ENCODE measurements at places on chromosomes 12 and 14.
A peak's percentile ranks its signal among the peaks of the same experiment; 100 is the strongest.

DNA sequence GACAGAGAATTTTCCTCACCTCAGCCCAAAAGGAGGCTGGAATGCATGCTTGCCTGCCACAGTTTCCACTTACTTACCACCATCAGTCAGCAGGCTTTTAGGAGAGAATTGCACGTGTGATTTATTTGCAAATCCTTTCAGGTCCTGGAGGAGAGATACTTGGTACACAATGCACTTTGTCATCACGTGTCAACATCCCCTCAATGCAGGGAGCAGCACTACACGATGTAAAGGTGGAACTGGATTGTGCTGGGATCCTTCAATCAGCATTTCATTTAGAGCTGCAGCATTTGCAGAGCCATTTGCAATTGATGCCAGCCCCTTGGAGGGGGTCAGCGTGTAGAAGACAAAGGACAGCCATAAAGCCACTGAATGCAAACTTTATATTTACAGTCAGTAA lies 218.1 kb downstream of the GLT1D1 start:
- no peaks in the 10 kb centered on the region for H3K36me3 ChIP-seq
- no peak for DNase-seq
- no peak overlapping the region for H3K4me3 ChIP-seq
- no peaks in the 10 kb centered on the region for H3K4me1 ChIP-seq
- H3K27me3 ChIP-seq, result no peaks in the 10 kb centered on the region
- no peak overlapping the region for H3K27ac ChIP-seq

DNA sequence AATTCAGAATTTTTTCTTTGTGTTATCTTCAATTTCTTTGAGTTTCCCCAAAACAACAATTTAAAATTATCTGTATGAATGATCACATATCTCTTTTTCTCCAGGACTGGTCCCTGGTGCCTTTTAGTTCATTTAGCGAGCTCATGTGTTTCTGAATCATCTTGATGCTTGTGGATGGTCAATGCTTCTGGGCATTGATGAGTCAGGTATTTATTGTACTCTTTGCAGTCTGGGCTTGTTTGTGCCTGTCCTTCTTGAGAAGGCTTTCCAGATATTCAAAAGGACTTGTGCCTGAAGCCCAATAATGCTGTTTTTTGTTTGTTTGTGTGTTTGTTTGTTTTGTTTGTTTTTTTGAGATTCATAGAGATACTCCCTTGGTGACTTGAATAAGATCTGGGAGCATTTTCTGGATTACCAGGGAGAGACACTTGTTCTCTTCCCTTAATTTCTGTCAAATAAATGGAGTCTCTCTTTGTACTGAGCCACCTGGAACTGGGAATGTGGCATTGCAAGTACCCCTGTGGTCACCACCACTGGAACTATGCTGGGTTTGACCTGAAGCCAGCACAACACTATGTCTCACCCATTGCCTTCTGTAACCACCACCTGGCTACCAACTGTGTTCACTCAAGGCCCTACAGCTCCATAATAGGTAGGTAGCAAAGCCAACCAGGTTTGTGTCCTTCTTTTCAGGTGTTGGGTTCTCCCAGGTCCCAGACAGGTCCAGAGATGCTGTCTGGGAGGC lies 56.3 kb downstream of the SLC6A15 start:
- H3K36me3 ChIP-seq, result no peaks in the 10 kb centered on the region
- H3K4me1 ChIP-seq, result no peaks in the 10 kb centered on the region
- H3K4me3 ChIP-seq, result no peak overlapping the region
- H3K27me3 ChIP-seq, result no peaks in the 10 kb centered on the region
- no peak for DNase-seq

DNA sequence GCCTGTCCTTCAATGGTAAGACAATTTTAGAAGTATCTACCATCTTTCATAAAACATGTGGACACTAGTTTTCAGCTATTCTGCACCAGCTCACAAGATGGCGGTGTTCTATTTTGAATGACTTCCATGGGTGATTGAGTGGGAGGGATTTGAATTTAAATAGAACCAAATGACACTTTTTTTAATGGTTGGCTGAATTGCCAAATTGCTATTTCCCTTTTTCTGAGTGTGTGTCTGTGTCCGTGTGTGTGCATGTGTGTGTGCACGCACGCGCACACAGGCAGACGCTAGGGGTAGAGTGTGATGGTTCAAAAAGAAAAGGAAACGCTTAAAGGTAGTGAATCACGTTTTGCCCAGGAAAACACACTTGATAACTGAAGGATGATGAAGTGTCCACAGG lies 362.6 kb downstream of the DAD1 start:
- H3K4me1 ChIP-seq, result peaks cover 20% of the 10 kb centered on the region
- H3K36me3 ChIP-seq, result no peaks in the 10 kb centered on the region
- peak overlapping the region; percentile 66 for H3K4me3 ChIP-seq
- peak overlapping the region; percentile 68 for H3K27ac ChIP-seq

GRCh38 chr14:95445161-95445560 lies 71.3 kb downstream of the SYNE3 start:
- H3K36me3 ChIP-seq, result peaks cover 72% of the 10 kb centered on the region
- no peak for DNase-seq
- H3K4me3 ChIP-seq, result no peak overlapping the region
- H3K27me3 ChIP-seq, result no peaks in the 10 kb centered on the region
- H3K4me1 ChIP-seq, result peaks cover 3% of the 10 kb centered on the region

GRCh38 chr14:106530031-106530422 lies 1003.6 kb downstream of the TMEM121 start:
- DNase-seq, result no peak
- no peak overlapping the region for H3K4me3 ChIP-seq
- no peaks in the 10 kb centered on the region for H3K36me3 ChIP-seq
- H3K4me1 ChIP-seq, result peaks cover 5% of the 10 kb centered on the region
- no peak overlapping the region for H3K27ac ChIP-seq
- H3K27me3 ChIP-seq, result peaks cover 30% of the 10 kb centered on the region

All from activated CD8-positive, alpha-beta T cell treated with anti-CD3 and anti-CD28 coated beads, Interleukin-2, amount 10 ng/mL, durations not matched to agents 7 days and 5 days (primary cell).